Metanephros (tissue), 2 donors: ENCODE measurements at places on chromosomes 6 and 20. TPM values are rescaled to one million over a fixed set of nuclear protein-coding genes. Genes with fewer than 3 reads are reported as not detected.

Gene LST1
- 12.3 TPM for total RNA-seq

Gene SIRPB1
- 1.8 TPM for total RNA-seq

Gene GSS
- total RNA-seq, result 37.7 TPM

Gene RBPJL
- total RNA-seq, result not detected

Gene MMP24
- 1.9 TPM for total RNA-seq

Gene ATF6B
- total RNA-seq, result 49.8 TPM

Gene FKBP1C
- total RNA-seq, result not detected

Gene WFDC12
- total RNA-seq, result not detected

Gene GPR63
- 3.2 TPM for total RNA-seq

Gene CSE1L
- 70.7 TPM for total RNA-seq

Gene SLC22A23
- total RNA-seq, result 16.2 TPM

Gene RAET1G
- total RNA-seq, result 1.1 TPM
